ENCODE measurements at places on chromosomes 6 and 20.

GRCh38 chr20:905396-905961 lies 10.7 kb downstream of the ANGPT4 start:
- no peak for DNase-seq

DNA sequence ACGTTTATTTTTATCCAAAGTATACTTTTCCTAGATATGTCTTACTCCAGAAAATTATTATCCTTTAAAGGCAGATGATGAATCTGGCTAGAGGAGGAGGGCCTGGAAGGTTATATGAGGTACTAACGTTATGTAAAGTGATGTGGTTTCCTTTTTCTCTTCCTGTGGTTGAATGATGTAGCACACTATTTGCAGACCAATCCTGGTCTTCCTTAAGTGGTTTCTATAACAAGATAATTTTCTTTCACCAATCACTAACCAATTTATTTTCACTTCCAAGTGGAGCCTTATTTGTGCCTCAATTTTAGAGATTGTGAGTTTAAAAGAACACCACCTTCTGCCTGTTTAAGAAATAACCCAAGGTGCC lies 154.6 kb upstream of the SOX4 start:
- no peak for DNase-seq

DNA sequence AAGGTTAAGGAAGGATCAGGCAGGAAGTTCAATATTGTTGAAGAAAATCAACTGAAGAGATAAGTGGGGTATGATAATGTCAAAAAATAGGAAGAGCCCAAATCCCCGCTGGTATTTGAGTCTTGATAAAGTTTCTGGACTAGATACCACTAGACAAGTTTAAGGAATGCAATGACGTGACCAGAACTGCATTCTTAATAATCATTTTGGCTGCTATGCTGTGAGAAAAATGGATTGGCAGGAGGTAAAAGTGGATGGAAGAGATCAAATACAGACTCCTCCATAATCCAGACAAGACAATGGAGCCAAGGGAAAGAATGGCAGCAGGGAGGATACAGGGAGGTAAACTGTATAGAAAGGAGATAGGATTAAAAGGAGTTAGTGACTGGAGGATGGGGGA lies 128.2 kb downstream of the COL12A1 start:
- DNase-seq = no peak

GRCh38 chr6:36063318-36064060 lies 35.9 kb downstream of the MAPK14 start:
- peak; percentile 85 for DNase-seq

- DNase-seq = no peak
Observed at GRCh38 chr6:141167945-141168344, 964.8 kb upstream of the GJE1 start.

GRCh38 chr6:111633822-111634221 lies 28.1 kb upstream of the TRAF3IP2 start:
- no peak for DNase-seq

- no peak for DNase-seq
Observed at GRCh38 chr6:16033214-16033613, 95.7 kb upstream of the MYLIP start.

- peak; percentile 39 for DNase-seq
Observed at GRCh38 chr20:44336086-44336485, 757 bp upstream of the R3HDML start.

DNA sequence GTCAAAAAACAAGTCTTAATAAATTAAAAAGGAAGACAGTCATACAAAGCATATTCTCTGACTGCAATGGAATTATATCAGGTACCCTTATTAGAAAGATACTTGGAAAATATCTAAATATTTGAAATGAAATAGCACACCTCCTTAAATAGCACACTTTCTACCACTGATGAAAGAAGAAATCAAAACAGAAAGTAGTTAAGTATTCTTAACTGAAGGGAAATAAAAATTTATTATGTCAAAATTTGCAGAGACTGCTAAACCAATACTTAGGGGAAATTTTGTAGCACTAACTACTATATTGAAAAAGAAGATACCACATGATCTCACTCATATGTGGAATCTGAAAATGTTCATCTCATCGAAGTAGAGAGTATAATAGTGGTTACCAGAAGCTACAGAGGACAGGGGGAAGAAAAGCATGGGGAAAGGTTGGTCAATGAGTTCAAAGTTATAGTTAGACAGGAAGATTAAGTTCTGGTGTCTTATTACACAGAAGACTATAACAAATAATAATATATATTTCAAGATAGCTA lies 112.2 kb downstream of the ASCC3 start:
- DNase-seq = no peak

DNA sequence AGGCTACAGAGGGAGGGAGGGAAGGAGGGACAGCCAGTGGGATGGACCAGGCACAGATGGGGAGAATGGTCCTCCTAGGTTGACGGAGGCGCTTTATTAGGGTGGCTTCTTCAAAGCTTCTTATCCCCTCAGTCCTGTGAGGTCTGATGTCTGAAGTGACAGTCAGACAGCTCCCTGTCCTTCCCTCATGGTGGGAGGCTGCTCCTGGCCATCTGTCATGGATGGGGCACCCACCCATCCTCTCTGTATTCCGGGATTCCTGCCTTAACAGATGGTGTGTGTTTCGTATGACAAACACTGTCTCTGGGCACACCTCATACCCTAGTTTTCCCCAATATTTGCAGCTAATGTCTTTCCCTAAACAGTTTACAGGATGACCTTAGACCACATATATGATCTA lies 7.9 kb downstream of the RIN2 start:
- no peak for DNase-seq

GRCh38 chr20:45100563-45101245 lies at the start of gene KCNS1:
TSS of gene KCNS1 (minus strand) at chr20:45101127. CDS start at chr20:45099236, 1,891 bp downstream.
- peak; percentile 25 for DNase-seq

DNA sequence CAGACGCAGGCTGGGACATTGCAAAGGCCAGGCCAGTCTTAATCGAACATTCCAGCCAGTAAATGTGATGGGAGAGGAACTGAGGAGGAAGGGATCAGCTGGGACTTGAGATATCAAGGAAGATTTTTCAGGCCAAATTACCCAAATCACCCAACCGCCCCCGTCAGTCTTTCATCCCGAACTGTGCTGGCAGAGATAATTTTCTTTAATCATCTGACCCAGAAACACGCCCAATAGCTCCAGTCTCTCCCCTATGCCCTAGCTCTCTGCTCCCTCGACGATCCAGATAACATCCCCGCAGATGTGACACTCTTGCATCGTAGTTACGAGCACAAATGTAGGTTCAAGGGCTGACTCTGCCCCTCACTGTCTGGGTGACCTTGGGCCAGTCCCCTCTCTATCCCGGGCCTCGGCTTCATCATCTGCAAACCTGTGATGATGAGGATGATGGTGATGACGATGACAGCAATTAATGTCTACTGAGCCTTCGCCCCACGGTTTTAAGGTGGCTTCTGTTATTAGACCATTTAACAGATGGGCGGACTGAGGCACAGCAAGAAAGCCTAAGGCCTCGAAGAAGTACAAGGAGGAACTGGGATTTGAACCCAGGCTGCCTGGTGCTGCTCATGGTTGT lies 118.6 kb downstream of the PREX1 start:
- DNase-seq = no peak

DNA sequence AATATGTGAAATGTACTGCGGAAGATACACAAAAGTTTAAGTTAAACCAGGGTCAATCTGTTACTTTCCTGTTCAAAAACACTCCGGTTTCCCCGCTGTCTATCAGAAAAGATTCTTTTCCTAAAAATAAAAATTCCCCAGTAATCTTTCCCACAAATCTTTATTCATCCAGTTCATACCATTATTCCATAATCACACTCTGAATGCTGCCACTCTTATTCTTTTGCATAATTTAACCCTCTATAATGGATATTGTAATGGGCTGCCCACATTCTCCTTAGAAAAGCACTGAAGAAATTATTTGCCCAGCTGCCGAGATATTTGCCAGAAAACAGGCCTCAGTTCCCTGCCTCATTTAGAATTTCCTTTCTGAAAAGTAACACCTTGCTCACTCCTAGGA lies 68.6 kb downstream of the EPHA7 start:
- no peak for DNase-seq
